ENCODE measurements at places on chromosomes 11 and 22.

GRCh38 chr22:46774253-46774979 lies 12.0 kb downstream of the TBC1D22A start:
- DNase-seq, result no peak

GRCh38 chr22:41998361-41999261 lies at the start of gene WBP2NL:
Gene WBP2NL, plus strand, starts transcription at chr22:41998788. Its CDS starts 31 bp downstream, at chr22:41998819.
- DNase-seq, result peak; percentile 65

DNA sequence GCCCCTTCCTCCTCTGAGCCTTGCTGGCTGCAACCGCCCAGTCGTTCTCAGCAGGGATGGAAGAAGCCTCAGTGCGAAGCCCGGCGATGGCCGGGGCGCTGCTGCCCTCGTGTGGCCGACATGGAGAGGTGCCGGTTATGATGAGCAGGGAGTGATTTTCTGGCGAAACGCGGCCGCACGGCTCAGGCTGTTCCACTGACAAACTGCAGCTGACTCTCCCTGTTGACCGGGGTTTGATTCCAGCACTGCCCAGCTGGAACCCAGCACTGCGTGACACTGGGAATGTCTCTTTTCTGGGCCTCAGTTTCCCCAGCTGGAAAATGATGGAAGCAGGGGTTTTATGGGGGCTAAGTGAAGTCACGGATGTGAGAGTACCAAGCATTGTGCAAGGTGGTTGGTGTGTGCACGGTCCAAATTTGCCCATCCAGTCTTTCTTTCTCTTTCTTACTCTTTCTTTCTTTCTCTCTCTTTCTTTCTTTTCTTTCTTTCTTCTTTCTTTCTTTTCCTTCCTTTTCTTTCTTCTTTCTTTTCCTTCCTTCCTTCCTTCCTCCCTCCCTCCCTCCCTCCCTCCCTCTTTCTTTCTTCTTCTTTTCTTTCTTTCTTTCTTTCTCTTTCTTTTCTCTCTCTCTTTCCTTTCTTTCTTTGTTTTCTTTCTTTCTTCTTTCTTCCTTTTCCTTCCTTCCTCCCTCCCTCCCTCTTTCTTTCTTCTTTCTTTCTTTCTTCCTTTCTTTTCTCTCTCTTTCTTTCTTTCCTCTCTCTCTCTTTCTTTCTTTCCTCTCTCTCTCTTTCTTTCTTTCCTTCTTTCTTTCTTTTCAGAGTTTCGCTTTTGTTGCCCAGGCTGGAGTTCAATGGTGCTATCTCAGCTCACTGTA lies 25.8 kb upstream of the MPPED1 start:
- peak; percentile 24 for DNase-seq

DNA sequence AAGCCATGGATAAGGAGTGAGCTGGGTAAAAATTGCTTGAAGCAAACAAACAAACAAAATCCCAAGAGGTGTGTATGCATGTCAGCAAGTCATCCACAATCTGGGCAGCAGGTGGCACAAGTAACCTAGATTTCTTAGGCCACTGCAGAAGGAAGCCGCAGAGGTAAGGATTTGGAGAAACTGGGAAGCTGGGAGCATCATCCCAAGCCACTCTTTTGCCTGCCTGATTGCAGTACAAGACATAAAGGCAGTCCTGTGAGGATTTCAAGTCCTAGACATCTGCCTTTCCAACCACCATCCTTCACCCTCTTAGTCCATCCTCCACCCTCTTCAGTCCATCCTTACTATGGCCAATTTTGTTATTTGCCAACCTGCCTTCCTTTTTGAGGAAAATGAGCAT lies 67.2 kb upstream of the BMAL1 start:
- DNase-seq, result peak; percentile 50

DNA sequence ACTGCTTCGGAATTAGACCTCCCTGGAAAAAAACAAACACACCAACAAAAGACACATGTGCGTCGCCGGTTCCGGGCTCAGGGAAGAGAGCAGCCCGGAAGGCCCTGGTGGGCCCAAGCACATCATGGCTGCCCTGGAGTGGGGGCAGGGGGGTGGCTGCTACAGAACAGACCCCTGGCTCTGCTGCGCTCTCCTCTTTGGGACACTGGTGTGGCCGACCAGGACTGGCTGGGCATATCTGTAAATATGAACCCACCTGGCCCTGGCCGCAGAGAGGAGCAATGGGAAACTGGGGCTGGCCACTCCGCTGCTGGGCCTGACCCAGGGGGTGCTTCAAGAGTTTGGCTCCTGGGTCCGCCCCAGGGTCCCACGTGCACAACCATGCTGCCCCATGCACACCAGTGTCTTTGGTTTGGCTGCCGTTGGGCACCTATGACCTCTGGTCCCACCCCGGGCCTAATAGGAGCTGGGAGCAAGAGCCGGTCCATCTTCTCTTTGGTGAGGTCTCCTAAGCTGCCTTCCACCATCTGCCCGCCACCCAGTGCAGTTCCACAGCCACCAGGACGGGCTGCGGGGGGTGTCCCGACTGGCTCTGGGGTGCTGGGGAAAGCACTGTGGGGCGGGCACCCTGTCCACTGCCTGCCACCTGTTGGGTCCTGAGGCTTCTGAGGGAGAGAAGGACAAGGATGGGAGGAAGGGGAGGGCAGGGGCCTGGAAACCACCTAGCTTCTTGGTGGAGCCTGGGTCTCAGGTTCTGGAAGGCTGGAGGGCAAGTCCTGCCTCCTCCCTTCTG lies 30.1 kb downstream of the PPM1F start:
- no peak for DNase-seq

- DNase-seq, result no peak
Measured at GRCh38 chr11:71355281-71355680, 92.9 kb downstream of the DHCR7 start.

DNA sequence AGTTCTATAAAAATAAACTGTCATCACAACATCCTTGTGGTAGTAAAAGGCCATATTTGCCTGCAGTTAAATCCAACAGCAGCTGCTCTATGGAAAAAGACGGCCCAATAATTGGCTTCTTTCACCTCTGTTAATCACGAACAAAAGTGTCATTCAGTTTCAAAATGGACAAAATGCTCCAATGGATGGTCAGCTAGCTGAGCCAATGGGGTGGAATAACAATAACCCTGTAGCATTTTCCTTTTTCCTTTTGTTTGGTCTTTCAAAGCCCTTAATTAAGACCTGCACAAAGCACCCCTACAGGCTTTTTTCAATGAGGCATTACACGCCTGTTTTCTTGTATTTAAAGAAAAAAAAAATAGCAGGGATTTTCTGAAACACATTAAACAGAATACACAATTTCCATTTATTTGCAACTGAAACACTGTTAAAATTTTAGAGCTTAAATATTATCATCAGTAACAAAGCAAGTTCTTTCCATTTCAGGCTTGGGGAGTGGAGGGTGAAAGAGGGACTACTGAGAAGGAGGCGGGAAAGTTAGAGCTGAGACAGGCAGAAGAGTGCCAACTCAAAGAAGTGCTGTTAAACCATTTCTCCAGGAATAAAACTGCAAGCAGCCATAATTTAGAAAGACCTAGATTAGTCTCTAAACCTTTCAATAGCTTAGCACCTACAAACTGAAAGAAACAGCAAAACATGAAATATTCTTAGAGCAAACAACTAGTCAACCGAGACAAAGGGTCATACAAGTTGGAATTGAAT lies 28.7 kb downstream of the LGR4 start:
- peak; percentile 89 for DNase-seq

GRCh38 chr22:49723478-49724029 lies 104.1 kb downstream of the BRD1 start:
- DNase-seq, result no peak

DNA sequence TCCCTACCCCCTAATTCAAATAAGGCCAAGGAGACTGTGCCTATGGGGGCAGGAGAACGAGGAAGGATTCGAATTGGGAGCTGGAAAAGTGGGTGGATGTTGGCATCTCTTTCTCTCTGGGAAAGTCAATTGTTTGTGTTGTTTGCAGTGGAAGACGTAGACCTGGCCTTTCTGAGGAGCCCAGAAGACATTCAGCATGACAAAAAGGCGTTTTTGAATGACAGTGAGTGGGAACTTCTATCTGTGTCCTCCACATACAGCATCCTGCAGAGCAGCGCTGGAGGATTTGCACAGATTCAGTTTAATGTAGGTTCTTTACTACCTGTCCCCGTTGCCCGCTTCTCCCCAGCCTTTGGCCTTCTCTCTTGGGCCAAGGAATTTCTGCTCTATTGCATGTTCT lies 28.2 kb downstream of the HTR3B start:
- DNase-seq, result no peak

DNA sequence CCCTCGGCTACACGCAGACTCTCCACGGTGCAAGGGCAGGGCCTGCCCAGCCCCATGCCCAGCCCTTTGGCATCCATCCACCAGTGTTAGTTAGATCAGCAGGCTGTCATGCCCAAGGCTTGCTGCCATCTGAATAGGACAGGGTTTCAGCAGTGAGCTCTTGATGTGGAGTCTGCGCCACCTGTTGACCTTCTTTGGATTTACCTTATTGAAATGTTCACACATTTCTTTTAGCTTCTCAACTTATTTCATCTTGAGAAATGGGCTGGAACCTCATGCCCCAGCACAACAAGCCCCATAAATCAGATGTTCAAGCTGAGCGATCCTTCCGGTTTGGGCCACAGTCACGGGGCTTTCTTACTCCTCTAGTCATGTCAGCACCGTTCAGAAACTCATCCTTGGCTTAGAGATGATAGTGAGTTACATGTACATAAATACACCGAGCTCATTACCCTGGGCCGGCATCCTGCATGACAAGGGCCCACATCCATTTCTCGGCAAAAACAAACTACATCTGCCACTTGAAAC lies 61.7 kb downstream of the PARVB start:
- peak; percentile 50 for DNase-seq

GRCh38 chr11:91264481-91264880 lies 960.1 kb upstream of the FAT3 start:
- no peak for DNase-seq

GRCh38 chr11:78403781-78404180 lies 13.8 kb downstream of the GAB2 start:
- no peak for DNase-seq

GRCh38 chr11:30825723-30826122 lies 239.6 kb upstream of the MPPED2 start:
- no peak for DNase-seq

- DNase-seq, result no peak
Measured at GRCh38 chr22:16957781-16958180, 50.2 kb downstream of the GAB4 start.

DNA sequence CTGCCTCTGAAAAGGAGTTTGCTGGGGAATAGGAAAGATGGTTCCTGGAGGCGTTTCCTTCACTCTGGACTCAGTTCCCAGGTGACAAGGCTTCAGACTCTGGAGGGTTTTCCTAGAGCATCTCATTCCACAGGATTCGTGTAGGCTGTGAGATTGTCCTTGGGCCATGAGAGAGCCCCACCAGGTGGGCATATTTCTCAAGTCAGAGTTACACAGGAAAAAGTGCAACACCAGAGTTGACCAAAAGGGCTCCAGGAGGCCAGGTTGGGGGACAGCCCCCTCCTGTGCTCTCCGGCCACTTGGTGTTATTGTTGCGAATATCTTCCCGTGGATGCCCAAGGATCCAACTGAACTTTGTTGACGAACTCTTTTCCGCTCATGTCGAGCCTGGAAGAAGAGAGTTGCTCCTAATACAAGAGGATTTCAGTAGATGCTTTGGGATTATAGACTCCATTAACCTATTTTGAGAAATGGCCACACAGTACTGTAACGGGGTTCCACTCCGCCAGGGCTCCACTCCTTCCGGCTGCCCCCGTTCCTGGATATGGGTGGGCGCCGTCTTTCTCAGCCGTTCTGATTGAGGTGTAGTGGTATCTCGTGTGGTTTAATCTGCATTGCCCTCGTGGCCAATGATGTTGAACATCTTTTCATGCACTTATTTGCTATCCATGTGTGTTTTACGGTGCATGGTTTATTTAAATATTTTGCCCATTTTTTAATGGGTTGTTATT lies 580.3 kb downstream of the BRD1 start:
- no peak for DNase-seq

- no peak for DNase-seq
Measured at GRCh38 chr11:26632691-26633159, 60.7 kb upstream of the MUC15 start.

DNA sequence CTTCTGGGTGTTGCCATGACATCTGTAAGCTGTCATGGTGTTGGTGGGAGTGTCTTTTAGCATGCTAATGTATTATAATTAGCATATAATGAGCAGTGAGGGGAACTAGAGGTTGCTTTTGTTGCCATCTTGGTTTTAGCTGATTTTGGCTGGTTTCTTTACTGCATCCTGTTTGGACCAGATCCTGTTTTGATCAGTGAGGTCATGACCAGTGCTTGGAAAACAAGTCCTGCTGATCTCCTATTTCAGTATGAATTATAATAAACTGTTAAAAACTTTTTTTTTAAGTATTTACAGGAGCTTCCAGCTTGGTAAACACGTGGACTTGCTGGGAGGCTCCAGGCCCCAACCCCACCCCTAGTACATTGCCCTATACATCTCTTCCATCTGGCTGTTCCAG lies 30.5 kb upstream of the P4HA3 start:
- no peak for DNase-seq

GRCh38 chr11:91293119-91293518 lies 931.5 kb upstream of the FAT3 start:
- no peak for DNase-seq

DNA sequence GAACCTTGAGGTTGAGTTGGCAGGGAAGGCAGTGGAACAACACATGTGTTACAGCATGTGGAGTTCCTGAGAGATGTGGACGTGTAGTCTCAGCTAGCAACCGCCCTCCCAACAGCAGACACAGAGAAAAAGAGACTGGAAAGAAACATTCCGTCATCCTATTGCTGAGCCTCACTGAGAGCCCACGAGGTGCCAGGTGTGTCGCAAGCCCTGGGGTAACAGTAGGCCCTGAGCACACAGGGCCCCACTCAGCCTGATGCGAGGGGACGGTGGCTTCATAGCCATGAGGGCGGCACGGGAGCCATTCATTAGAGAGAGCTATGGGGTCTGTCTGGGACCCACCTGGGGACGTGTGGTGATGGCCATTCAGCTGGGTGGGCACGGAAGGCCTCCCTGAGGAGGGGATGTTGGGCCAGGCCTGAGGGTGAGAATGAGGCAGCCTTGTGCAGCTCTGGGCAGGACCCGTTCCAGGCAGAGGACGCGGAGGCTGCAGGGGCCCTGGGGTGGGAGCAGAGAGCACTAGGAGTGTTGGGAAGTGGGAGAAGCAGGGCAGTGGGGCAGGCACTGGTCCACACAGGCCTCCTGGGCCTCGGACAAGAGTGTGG lies 26.2 kb downstream of the MPPED1 start:
- DNase-seq, result no peak

- no peak for DNase-seq
Measured at GRCh38 chr22:50710221-50710620, 27.8 kb upstream of the ACR start.

DNA sequence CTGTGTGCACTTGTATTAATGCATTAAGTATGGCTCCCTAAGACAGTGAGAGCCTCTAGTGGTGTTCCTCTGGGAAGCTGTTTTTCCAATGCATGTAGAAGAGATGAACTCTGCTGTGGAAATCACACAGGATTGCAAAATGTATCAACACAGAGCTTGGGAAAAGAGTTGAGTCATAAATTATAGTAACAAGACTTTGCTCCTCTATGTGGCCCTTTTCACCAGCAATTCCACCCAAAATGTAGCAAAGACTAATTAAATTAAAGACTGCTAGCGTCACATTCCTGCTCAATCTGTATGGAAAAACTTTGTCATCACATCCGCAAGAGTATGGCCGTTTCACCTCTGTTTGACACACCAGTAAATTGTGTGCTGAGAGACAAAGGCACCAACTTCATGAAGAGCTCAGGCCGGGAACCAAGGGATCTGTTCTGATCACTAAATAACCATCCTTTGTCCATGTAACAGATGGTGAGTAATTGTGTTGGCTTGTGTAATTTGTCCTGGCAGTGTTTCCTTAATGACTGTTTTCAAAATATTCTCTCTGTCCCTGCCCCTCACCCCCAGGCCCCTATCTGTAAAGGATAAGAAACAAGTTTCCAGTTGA lies 209.2 kb upstream of the SORL1-AS1 start:
- DNase-seq, result no peak

- no peak for DNase-seq
Measured at GRCh38 chr11:45607995-45608394, 57.4 kb downstream of the CHST1 start.
